ENCODE measurements at places on chromosomes 3 and 15.

- no peak for DNase-seq
These were observed 19.4 kb upstream of the PTX3 start for GRCh38 chr3:157417247-157417646.

GRCh38 chr15:58038426-58039078, 27.0 kb downstream of the ALDH1A2 start:
- DNase-seq: peak; percentile 73

GRCh38 chr3:105284876-105285275, 81.8 kb upstream of the ALCAM start:
- DNase-seq: no peak

DNA sequence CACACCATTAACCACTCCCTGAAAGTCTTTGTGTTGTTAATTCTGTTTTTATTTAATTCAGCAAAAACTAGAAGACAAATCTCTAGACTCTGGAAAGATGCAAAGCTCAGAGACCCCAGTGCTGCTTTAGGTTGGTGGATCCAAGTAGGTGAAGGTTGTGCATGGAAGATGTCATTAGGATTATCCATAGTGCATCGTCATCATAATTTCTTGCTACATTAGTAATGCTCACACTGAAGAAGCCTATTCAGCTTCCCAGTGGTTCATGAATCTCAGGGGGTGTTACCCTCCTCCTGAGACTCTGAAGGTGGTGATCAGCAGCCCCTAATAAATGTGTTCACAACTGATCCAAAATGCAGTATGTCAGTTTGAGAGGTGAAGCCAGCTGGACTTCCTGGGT, 272.8 kb downstream of the CD47 start:
- no peak for DNase-seq

DNA sequence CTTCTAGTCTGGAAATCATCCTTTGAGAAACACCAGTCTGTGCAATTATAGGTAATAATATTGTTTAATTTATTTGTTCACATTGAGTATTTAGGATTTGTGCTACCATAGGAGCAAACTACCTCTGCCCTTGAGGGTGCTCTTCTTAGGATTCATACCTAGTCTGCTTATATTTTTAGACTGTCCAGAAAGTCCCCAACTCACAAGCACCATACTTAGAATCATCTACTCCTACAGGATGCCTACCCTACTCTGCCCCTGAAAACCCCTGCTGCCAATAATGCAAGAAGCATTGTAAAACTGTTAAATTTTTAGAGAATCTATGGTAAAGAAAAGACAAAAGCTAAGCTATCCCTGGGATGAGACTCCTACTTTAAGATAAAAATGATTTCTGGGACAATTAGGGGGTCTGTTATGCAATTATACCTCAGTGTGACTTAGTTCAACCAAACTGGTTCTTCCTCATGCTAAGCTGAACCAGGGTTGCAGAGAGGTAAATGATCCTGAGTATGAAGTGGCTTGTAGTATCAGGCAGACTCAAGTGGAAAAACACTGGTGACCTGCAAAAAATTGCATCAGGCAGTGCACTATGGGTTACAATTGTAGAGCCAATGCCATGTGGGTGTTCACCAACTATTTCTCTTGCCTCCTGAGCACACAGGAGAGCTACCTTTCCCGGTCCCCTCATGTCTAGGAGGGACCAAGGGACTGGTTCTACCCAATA, 133.3 kb downstream of the TNIK start:
- no peak for DNase-seq

DNA sequence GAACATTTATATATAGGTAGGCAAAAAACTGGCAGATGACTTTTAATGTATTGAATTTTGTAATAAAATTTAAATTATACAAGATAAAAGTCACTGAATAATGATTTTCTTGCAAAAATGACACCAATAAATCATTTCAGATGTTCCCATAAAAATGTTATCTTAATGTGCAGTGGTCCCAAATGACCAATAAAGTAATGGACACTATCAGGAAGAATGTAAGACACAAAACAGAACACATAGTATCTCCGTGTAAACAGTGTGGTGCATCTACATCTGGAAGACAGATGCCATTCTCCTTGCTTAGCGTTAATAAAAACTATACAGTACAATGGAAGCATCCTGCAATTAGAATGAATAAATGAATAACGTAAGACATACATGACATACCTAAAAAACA, 41.5 kb downstream of the FGF7 start:
- DNase-seq: no peak

Measured in DMS79 treated with DMSO at 0.1 percent for 48 hours (cell line).